Stimulated activated CD4-positive, alpha-beta T cell treated with anti-CD3 and anti-CD28 coated beads, Interleukin-15, amount 100 ng/mL, for 1 hour (primary cell): ENCODE measurements at places on chromosomes 7 and 10.

- DNase-seq = no peak
Observed at GRCh38 chr10:3389130-3389529, 216.5 kb upstream of the PITRM1 start.

DNA sequence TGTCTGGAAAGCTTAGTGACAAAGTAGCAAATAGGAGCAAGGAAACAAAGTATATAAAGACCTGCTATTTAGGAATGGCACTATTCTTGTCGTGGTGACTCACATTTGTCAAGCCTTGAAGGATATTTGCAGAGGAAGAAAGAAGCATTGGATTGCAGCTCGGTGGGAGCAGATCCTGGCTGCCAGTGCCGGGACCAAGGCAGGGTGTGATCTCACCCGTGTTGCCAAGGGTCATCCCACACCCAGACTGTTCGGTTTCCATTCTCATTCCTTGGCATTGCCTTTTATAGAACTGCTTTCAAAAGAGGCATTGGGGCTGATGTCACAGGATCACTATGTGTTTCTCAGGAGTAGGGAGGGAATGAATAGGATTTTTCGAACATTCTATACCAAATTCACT, 176.2 kb downstream of the GALNT17 start:
- no peak for DNase-seq

GRCh38 chr7:155644178-155644970, at the start of gene RBM33:
TSS of gene RBM33 (plus strand) at chr7:155644661. CDS start at chr7:155644877, 216 bp downstream.
- peak; percentile 74 for DNase-seq

DNA sequence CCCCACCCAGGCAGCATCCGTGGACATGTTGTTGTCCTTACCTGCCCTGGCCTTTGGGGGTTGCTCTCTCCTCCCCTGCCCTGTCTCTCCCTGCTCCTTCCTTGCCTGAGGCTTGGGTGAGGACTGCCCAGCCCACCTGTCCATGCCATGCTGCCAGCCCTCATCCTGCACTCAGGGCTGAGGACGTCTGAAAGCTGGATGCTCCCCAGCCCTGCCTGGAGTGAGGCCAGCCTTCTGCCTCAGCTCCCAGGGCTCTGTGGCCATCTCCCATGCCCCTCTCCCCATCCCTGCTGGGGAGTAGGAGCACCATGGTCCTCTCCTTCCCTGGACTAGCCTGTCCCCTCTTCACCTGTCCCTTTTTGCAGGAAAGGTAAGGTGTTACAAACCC, 68.4 kb downstream of the RAMP3 start:
- no peak for DNase-seq

DNA sequence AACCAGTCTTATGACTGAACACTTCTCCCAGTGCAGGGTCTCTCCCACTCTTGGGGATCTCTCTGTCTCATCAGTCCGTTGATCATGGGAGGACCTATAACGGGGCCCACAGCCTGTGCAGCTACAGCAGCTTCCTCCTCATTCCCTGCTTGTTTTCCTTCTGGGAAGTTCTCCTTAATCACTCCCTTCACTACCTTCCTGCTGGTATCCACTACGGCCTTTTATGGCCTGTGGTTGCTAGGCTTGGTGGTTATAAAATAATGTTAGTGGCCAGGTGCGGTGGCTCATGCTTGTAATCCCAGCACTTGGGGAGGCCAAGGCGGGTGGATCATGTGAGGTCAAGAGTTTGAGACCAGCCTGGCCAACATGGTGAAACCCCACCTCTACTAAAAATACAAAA, 3.5 kb upstream of the ZNF282 start:
- DNase-seq = no peak

DNA sequence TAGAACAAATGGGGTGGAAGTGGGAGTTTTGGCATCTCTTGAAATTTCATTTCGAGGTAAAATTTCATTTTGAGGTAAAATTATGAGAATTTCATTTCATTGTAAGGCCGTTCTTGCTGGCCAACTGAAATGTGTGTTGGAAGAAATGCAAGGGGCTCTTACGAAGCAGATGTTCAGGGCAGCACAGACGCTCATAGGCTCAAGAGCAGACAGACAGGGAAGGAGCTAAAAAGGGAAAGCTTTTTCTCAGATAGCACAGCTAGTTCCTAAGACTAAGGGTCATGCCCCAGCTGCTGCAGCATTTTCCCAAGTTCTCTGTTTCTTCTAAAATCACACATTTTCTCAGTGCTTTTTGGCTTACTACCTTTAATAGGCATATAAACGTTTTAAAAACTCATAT, 65.1 kb upstream of the SFMBT2 start:
- DNase-seq = no peak

DNA sequence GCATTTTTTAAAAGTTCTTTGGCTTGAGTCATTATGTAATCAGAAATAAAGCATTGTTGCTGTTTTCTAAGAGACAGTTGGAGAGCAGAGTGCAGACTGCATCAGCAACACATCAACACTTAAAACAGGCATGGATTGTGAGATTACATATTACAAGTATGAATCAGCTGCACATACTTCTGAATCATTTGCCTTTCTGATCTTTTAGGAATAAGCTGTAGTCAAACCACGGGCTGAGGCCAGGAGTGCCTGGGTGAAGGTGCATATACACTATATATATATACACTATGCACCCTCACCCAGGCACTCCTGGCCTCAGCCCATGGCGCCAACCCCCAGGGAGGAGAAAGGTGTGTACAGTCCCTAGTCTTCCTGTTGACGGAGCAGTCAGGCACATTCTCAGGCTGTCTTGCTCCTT, 52.4 kb upstream of the DLX6 start:
- no peak for DNase-seq

DNA sequence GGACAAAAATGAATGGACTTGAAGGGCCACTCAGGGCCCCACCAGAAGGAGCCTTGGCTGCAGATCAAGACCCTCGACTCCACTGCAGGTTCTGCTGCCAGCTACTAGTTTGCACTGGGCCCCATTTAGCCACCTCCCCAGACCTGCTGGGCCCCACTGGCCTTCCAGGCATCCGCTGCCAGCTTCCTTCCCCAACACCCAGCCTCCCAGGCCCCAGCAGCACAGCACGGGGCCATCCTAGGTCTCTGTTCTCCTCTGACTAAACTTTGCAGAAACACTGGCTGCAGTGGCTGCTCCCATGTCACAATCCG, 277.4 kb upstream of the KLF14 start:
- no peak for DNase-seq

GRCh38 chr10:109159351-109159750, 764.0 kb downstream of the XPNPEP1 start:
- no peak for DNase-seq

GRCh38 chr7:7146837-7147236, 35.5 kb upstream of the C1GALT1 start:
- no peak for DNase-seq

GRCh38 chr7:158732494-158733219, 28.1 kb upstream of the NCAPG2 start:
- DNase-seq = no peak

DNA sequence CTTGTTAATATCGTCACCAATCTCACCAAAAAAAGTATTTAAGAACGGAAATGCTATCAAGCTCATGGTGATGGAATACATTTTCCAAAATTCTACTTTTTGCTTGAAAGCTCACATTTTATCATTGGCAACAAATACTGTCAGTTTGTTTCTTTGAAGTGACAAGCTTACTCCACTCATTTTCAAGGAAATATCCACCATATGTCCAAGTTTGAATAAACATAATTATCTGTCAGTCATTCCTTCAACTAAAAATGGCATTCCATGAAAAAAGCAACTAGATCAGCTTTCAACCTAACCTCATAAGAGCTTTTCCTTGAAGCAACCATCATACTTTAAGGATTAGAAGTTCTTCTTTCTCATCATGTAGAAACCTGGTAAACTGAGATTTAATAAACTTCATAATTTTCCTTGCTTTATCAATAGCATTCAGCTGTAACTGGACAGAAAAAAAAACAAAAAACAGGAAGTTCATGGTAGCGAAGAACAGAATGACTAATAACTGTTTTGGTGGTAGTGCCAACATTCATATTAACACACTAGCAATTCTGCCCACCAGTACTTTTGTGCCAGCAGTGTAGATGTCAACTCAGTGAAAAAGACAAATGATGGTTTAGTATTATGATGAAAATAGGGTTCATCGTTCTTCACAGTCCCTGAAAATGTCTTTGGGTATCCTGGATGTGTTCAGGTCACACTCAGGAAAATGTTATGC, 764.9 kb downstream of the GRM8 start:
- DNase-seq = no peak

DNA sequence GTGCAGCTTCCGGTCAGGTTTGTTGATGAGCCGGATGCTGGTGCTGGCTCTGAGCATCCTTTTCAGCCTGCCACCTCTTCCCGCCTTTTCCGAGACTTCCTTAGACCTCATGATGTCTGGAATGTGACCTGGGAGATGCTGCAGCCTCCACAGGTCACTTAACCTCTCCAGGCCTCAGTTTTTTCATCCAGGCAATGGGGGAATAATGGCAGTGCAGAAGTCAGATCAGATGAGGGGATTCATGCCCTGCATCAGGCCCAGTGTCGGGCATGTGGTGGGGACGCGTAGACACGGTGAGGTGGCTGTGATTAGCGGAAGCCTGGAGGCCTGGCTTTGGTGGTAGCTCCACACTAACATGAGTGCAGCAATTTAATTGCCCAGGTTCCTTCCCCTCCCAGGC, 24.6 kb downstream of the PFKFB3 start:
- DNase-seq = no peak

GRCh38 chr10:125711110-125711750, 8.3 kb upstream of the EDRF1 start:
- no peak for DNase-seq

GRCh38 chr7:1819259-1819841, 149.3 kb downstream of the ELFN1 start:
- DNase-seq = no peak

DNA sequence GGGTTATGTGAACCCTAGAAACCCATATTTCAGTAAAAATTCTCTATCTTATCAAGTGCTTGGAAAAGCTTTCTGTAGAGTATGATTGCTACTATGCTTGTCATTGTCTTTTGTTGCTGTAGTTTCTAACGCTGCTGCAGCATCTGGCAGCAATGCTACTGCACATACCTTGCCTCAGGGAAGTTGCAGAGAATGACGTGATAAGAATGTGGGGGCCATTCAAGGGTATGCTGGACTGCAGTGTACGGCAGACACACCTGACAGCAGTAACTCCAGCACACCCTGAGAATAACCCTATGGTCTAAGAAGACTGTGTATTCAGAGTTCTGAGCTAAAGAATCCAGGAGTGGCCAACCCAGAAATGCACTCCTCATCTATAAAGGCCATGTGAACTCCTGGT, 20.5 kb downstream of the TRIM4 start:
- DNase-seq = no peak

GRCh38 chr7:101563198-101563901, 65.7 kb downstream of the MYL10 start:
- no peak for DNase-seq

DNA sequence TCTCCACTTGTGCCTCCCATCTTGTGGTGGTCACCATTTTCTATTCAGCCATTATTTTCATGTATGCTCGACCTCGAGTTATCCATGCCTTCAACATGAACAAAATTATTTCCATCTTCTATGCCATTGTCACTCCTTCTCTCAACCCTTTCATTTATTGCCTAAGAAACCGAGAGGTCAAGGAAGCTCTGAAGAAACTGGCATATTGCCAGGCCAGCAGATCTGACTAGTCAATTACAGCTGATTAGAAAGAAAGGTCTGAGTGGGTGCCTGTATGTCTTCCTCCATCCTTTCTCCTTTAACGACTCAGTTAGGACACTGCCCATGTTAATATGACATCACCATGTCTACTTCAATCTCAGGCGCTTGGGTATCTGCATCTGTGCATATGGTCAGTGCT, 4.6 kb downstream of the OR6B1 start:
- DNase-seq = no peak

DNA sequence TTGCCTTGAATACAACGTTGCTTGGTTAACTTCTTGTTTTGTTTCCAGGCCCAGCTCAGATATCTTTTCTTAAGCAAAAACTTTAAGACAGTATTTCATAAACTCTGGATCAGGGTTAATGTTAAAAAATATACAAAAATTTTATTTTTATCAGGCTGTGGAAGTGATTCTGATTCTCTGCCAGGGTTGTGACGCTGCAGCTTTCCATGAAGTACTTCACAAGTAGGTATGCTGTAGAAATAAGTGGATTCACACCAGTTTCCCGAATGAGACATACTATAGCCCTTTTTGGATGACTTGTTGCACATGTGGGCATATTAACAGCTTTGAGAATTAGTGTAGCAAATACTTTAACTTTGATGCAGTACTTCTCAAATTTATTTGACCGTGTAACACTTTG, 70.1 kb downstream of the CDK14 start:
- no peak for DNase-seq

DNA sequence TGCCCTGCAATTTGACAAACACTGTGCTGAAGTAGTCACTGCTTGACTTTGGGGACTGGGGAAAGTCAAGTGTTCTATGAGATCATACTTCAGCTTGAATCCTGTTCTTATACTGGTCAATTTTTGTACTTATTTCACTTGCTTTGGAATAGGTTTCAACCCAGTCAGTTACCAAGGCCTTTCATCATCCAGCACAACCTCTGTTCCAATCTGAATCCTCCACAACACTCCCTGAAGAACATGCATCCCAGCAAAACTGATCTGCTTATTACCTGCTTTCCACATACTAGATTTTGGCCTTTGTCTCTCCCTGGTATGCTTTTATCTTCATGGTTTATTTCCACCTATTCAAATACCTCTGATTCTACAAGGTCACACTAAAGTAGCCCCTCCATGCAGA, 29.5 kb downstream of the DPY19L1 start:
- DNase-seq = no peak
